ENCODE measurements at places on chromosomes 3 and 15. TPM values are rescaled to one million over a fixed set of nuclear protein-coding genes. Genes with fewer than 3 reads are reported as not detected.

Gene ALDH1A2
- 37.5 TPM for total RNA-seq

Gene MFAP1
- total RNA-seq, result 6.8 TPM

Gene ATP2B2
- not detected for total RNA-seq

Gene FBXL2
- 24.6 TPM for total RNA-seq

Gene GOLGA8G
- total RNA-seq, result not detected

Gene CYP1A2
- not detected for total RNA-seq

Gene BCL2A1
- 7.5 TPM for total RNA-seq

Gene PYGO1
- 7.4 TPM for total RNA-seq

Gene CTXND1
- total RNA-seq, result 0.14 TPM

- H3K4me3 ChIP-seq, result peak overlapping the region; percentile 44
- H3K27me3 ChIP-seq, result no peaks in the 10 kb centered on the region
- H3K36me3 ChIP-seq, result no peaks in the 10 kb centered on the region
- H3K4me1 ChIP-seq, result peaks cover 26% of the 10 kb centered on the region
- H3K27ac ChIP-seq, result peak overlapping the region; percentile 17
Observed at GRCh38 chr15:98658831-98659699, 10.7 kb downstream of the IGF1R start.

- H3K27ac ChIP-seq, result peak overlapping the region; percentile 5
- DNase-seq, result no peak
- peaks cover 22% of the 10 kb centered on the region for H3K4me1 ChIP-seq
- H3K27me3 ChIP-seq, result no peaks in the 10 kb centered on the region
Observed at GRCh38 chr15:84755736-84756527, 7.5 kb downstream of the ZNF592 start.

DNA sequence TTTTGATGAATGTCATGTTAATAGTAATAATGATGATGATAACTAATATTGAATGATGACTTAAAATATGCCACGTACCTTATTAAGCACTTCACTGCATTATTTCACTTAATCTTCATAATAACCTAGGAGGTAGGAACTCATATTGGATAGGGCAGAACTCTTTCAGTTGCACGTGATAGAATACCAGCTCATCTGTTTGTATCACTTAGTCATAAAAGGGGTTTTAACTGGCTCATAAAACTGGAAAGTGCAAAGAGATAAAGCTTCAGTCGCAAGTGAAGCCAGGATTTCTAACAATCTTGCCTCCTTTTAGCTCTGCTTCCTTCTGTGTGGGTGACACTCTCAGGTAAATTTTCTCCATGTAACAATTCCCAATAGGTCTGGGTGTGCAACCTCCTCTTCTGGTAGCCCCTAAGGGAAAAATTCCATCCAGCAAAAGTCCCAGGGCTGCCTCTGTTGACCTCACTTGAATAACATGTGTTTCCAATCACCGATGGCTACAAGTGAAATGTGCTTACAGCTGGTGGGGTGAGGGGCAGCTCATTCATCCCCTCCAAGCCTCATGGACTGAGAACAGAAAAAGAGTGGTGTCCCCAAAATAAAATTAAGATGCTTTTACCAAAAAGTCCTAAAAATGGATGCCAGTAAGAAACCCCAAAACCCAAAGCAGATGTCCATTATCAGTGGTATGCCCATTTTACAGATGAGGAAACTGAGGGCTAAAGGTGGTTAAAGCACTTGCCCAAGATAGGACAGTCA is 9.3 kb downstream of the GXYLT2 start:
- no peak overlapping the region for H3K4me3 ChIP-seq
- no peak overlapping the region for H3K27ac ChIP-seq
- H3K27me3 ChIP-seq, result no peaks in the 10 kb centered on the region
- peaks cover 44% of the 10 kb centered on the region for H3K4me1 ChIP-seq

- H3K27me3 ChIP-seq, result no peaks in the 10 kb centered on the region
- H3K4me3 ChIP-seq, result no peak overlapping the region
- no peak for DNase-seq
- H3K4me1 ChIP-seq, result no peaks in the 10 kb centered on the region
- no peak overlapping the region for H3K27ac ChIP-seq
Observed at GRCh38 chr3:152499791-152500385, 231.2 kb downstream of the MBNL1 start.

- no peak overlapping the region for H3K27ac ChIP-seq
- H3K4me3 ChIP-seq, result no peak overlapping the region
- H3K27me3 ChIP-seq, result no peaks in the 10 kb centered on the region
- peaks cover 57% of the 10 kb centered on the region for H3K4me1 ChIP-seq
Observed at GRCh38 chr3:45029661-45030060, 3.6 kb downstream of the CLEC3B start.

GRCh38 chr3:64681015-64681414 is 6.8 kb downstream of the ADAMTS9 start:
- no peak overlapping the region for H3K27ac ChIP-seq
- H3K27me3 ChIP-seq, result no peaks in the 10 kb centered on the region
- peaks cover 7% of the 10 kb centered on the region for H3K4me1 ChIP-seq
- no peak for DNase-seq

DNA sequence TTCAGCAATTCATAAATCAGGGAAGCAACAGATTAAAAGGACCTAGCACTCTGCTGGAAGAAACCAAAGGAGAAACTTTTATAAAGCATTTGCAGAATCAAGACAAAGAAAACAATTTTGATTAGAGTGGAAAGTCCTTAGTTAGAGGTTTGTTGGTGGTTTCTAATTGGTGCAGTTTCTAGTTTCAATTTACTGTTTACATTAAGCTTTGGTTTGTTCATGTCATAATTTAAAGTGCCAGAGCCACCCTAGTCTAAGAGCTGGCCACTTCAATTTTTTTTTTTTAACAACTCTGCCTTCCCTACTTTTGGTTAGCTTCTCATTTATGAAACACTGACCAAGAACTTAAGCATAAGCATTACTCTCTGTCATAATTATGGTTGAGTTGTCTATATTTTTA is 1428.2 kb upstream of the GBE1 start:
- H3K4me1 ChIP-seq, result no peaks in the 10 kb centered on the region
- no peak for DNase-seq
- no peak overlapping the region for H3K27ac ChIP-seq
- H3K4me3 ChIP-seq, result no peak overlapping the region

DNA sequence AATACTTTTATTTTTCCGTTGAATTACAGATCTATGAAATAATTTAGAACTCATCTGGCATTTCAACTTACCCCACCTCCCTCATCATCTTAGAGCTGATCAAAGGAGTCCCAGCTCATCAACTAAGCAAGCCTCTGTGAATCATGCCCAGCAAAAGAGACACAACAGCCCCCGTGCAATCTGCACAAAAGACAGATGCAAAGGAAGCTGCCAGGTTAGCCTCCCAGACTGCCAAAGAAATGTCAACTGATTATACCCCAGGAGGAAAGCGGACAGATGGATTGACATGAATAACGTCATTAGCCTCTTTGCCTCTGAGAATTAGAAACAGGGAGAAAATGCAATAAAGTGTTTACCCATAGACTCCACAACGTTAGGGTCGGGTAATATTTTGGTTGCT is 75.0 kb downstream of the GABRB3 start:
- no peaks in the 10 kb centered on the region for H3K27me3 ChIP-seq
- no peak for DNase-seq
- no peaks in the 10 kb centered on the region for H3K36me3 ChIP-seq
- H3K27ac ChIP-seq, result no peak overlapping the region
- no peaks in the 10 kb centered on the region for H3K4me1 ChIP-seq
- no peak overlapping the region for H3K4me3 ChIP-seq

DNA sequence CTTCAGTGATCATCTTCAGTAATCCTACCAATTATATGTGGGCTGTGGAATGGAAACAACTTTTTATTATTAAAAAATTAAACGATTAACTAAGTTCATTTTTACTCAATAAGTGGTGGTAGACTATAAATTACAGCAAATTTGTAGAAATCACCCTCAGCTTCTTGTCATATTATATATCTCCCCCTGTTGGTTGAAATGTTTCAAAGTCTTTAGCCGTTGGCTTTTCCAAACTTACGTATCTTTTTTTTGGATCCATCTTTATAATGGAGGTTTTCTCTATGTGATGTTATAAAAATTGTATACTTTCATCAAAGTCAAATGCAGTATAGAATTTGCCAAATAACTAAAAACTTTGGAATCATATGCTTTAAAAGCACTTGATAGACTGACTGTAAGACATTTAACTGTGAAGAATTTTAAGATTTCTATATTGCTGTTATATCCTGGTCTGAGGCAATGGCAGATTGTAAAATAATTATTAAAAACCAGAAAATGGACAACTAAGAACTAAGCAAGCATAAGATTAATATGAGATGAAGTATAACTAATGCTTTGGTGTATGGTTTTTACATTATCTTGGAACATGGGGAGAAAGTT is 44.7 kb downstream of the ATP11B start:
- DNase-seq, result no peak
- H3K4me1 ChIP-seq, result no peaks in the 10 kb centered on the region
- H3K36me3 ChIP-seq, result peaks cover 4% of the 10 kb centered on the region
- H3K27ac ChIP-seq, result no peak overlapping the region
- H3K4me3 ChIP-seq, result no peak overlapping the region

DNA sequence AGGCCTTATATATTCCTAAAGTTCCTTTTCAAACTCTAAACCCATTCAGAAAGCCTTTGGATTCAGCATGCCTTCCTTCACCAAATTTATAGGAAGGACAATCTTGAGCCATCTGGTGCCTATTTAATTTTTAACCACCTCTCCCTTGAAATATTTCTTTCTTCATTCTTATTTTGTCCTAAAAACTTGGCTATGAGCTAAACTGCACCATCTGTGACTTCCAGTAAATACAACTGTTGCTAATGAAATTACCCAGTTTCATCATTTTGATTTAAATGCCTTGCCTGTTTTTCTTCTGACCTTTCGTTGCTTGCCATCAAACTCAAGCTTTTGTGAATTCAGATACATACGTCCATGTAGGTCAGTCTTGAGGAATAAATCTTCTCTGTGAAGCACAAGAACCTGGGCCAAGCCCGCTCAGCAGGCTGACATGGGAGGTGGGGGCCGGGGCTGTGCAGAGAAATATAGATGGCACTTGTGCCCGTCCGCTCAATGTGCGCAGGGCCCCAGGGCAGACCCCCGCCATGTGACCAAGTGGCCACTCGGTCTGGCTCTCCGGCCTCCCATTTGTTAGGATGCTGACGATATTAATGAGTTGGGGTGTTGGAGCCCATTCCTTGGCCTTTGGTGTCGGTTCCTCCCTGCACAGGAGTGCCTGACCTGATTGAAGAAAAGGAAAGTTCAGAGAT is 335.9 kb downstream of the VPS13C start:
- no peak overlapping the region for H3K4me3 ChIP-seq
- DNase-seq, result no peak
- H3K36me3 ChIP-seq, result no peaks in the 10 kb centered on the region
- H3K4me1 ChIP-seq, result no peaks in the 10 kb centered on the region
- H3K27ac ChIP-seq, result no peak overlapping the region

DNA sequence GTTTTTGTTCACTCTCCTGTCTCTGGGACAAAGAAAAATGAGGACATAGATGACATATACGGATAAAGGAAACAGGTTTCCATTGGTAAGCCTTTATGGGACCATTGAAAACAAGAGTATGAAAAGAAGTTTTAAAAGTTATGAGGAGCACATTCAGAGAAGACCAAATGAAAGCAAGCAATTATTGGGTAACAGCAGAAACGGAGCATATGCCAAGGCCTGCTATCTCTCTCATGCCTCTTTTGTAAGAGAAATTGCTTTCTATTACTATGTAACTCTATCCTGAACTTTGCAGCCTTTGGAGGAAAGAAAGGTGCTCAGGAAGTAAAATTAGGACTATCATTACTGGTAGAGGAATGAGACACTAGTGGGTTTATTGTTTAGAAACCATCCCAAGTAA is 14.9 kb upstream of the DPH6 start:
- no peak overlapping the region for H3K4me3 ChIP-seq
- no peaks in the 10 kb centered on the region for H3K36me3 ChIP-seq
- no peaks in the 10 kb centered on the region for H3K4me1 ChIP-seq
- H3K27ac ChIP-seq, result no peak overlapping the region
- H3K27me3 ChIP-seq, result no peaks in the 10 kb centered on the region
- no peak for DNase-seq

- no peak for DNase-seq
- H3K27me3 ChIP-seq, result no peaks in the 10 kb centered on the region
- H3K27ac ChIP-seq, result no peak overlapping the region
Observed at GRCh38 chr3:178255315-178255714, 280.9 kb upstream of the KCNMB2 start.

DNA sequence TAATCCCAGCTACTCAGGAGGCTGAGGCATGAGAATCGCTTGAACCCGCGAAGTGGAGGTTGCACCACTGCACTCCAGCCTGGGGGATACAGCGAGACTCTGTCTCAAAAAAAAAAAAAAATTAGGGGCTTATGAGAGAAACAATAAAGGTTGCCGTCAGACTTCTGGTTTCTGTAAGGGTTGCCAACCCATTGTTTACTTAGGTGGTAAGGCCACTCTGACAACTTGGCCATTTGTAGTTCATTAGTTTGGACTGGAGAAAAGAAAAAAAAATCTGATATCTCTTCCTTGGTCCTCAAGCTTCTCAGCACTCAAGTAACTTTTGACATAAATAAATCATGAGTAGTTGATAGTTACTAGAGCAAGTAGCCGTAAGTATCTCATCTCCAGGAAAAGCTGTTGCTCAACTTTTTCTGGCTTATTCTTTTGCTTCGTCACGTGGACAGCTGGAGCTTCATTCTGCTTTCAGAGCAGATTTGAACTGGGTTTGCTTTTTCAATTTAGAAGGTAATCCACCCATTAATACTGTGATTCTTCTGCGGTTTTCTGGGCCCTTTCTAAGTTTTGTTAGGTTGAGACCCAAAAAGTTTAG is 9.4 kb downstream of the SNX1 start:
- no peak overlapping the region for H3K4me3 ChIP-seq
- no peak overlapping the region for H3K27ac ChIP-seq
- H3K27me3 ChIP-seq, result no peaks in the 10 kb centered on the region
- H3K36me3 ChIP-seq, result no peaks in the 10 kb centered on the region
- DNase-seq, result no peak

GRCh38 chr15:67101911-67102598 is 36.7 kb downstream of the SMAD3 start:
- no peak for DNase-seq
- H3K4me3 ChIP-seq, result no peak overlapping the region
- H3K4me1 ChIP-seq, result peaks cover 70% of the 10 kb centered on the region
- H3K27me3 ChIP-seq, result no peaks in the 10 kb centered on the region
- no peaks in the 10 kb centered on the region for H3K36me3 ChIP-seq
- no peak overlapping the region for H3K27ac ChIP-seq

DNA sequence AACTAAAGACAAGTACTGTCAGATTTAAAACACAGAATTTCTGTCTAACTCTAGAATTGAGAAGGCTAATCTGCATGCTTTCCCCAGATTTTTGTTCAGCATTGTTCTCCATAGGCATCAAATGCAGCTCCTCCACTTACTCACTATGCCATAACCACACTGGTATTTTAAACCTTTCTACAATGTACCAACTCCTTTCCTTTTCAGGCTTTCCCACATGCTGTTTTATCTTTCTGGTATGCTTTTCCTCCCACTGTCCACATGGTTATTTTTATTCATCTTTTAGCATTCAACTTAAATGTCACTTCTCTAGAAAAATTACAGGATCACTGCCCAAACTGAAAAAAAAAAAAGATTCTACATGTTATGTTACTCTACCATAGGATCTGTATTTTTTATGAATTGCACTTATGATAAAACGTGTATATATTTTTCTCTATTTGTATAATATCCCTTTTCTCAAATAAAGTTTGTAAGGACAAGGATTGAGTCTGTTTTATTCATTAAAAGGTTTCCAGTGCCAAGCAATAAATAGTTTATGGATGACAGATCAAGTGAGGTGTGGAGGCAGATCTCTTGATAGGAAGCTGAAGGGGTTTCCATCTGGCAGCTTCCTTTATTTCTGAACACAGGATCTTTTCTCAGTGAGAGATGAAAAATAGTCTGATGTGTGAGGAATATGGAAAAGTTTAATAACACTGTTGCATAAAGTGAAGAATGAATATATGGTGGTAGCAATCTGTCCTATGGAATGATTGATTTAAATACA is 1064.5 kb downstream of the ZPLD1 start:
- no peak overlapping the region for H3K27ac ChIP-seq
- no peaks in the 10 kb centered on the region for H3K4me1 ChIP-seq
- H3K4me3 ChIP-seq, result no peak overlapping the region
- H3K36me3 ChIP-seq, result no peaks in the 10 kb centered on the region
- H3K27me3 ChIP-seq, result no peaks in the 10 kb centered on the region
- no peak for DNase-seq
